Karpas-422 (cell line): ENCODE measurements at places on chromosomes 1 and 21.

GRCh38 chr1:16391411-16391810 is 24.4 kb downstream of the SZRD1 start:
- DNase-seq = no peak

- no peak for DNase-seq
These were observed 103.3 kb downstream of the AKT3 start for GRCh38 chr1:243746751-243747150.

GRCh38 chr1:48285525-48285924 is 63.0 kb downstream of the SLC5A9 start:
- DNase-seq = no peak

DNA sequence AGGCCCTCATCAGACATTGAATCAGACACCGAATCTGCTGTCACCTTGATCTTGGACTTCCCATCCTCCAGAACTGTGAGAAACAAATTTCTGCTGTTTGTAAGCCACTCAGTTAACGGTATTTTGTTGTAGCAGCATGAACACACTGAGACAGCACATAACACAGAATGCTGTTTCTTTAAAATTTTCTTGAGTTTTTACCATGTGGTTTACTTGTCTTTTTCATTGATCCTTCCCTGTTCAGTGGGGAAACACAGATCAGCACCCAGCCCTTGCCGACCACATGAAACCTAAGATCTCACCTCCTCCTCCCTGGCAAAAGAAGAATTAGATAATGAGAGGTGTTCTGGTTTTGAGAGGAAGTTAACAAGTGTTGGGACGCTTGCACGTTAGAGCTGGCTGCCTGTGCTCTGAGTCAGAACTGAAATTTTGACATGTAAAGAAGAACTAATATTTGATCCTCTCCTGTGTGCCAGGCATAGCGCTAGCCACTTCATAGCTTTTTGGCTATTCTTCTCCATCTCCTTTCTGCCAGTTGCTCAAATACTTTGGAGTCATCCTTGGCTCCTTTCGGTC is 179.6 kb downstream of the DHRS3 start:
- no peak for DNase-seq

GRCh38 chr1:36986241-36986985 is 47.9 kb downstream of the GRIK3 start:
- DNase-seq = no peak

DNA sequence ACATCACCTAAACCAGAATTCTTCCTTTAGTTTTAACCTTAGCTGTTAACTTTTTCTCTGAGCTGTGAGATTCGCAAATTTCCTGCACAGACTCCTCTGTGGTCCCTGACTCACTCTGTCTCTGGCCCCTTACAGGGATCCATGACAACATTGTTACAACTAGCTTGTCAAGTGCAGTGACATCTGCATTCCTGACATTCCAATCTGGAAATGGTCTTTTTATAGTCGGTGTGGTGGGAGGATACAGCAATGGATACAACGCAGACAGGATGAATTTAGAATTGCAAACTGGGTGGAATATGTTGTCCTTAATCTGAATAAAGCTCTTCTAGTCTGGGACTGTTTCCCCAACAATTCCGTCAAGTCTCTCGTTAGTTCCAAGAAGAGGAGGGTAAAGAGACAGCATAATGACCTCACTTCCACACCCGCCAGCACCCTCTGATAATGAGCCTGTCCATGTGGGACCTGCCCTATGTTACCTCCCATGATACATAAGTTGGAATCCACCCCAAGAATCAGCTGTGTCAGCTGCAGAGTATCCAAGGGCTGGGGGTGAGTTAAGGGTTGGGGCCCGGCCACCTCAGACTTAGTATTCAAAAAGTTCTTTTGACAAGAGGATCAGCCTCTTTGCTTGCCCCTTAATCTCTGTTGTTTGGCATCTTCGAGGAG is 49.4 kb downstream of the ILDR2 start:
- DNase-seq = no peak
